Iris pigment epithelial cell (primary cell): ENCODE measurements at places on chromosomes 6 and 20.

- DNase-seq: peak; percentile 4
Observed at GRCh38 chr6:131597446-131597845, 24.4 kb downstream of the ARG1 start.

DNA sequence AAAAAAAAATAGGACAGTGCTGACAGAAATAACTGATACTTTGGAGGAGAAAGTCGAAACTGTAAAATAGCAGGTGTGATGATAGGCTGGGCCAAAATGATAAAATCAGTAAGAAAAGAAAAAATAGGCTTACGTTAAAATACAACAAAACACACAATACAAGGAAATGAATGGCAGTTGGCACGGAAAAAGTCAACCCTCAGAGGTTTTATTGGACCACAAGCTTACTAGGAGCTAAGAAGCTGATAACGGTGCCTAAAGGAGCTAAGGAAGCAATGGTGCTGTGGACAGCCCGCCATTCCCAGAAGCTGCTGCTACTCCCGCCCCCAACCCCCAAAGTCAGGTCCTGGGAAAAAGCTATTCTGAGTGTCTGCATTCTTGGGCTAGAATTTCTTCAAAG is 55.9 kb upstream of the RNF146 start:
- no peak for DNase-seq

DNA sequence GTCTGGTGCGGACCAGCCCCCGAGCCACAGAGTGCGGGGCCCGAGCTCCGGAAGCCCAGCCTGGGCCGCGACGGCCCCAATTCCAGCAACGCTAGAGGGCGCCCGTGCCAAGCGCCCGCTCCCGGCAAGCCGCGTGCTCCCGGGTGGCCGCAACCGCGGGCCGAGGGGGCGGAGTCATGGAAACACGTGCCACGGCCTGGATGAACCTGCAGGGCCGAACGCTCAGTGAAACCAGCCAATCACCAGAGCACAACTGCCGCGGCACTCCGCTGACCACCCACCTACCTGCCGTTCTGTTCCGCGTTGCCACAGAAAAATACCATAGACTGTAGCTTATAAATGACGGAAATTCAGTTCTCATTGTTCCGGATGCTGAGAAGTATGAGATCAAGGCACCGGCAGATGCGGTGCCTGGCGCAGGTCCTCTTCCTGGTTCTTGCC is 85.7 kb upstream of the FOXC1 start:
- DNase-seq: peak; percentile 69

DNA sequence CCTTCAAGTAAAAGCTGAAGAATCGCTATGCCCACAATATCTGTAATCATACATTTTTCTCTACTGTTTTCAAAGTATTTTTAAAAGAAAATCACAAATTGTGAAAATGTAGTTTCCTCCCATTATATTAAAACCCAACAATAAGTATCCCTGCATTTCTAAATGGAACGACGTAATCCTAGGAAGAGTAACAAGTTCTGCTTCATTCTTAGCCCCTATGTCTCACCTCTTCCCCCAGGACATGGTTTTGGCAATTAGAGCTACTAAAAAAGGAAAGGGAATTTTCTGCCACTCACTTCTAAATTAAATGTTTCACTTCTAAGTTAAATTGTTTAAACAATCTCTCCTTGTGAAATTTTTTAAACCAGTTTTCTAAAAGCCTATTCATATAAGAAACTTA is 47.4 kb downstream of the TBPL1 start:
- DNase-seq: no peak

DNA sequence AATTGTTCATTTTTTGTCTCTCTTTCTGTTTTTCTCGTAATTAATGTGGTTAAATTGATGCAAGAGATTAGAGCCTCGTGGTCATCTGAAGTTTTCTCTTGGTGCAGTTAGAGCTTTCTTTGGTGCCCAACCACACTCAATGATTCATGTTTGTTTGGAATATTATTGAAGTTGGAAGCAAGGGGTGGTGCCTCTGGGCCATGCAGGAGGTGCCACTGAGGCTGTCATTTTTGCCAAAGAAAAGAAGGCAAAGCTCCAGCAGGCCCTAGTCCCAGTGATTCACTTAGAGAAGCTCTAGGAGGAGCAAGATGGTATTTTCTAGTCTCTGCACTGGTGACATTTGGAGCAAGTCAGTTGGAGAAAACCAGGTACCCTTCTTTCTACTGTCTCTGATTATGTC is 144.5 kb upstream of the RALGAPA2 start:
- DNase-seq: no peak

DNA sequence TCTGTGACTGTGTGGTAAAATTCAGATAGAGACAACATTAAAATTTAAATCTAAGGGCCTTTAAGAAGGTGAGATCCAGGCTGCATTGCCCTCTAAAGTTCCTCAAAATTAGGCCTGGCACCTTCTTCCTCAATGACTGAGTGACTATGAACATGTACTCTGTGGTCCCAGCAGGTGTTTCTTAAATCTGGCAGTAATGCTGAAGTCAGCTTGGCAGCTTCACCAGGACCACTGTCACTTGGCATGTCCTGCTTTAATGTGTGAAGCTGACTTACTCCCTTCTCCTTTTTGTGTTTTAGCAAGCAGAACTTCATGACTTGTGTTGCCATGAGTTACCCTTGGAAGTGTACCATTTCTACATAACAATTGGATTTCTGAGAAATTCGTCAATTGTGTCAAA is 141.7 kb downstream of the NKAIN2 start:
- DNase-seq: no peak

GRCh38 chr6:19153270-19153980 is 683.7 kb upstream of the ID4 start:
- peak; percentile 17 for DNase-seq

DNA sequence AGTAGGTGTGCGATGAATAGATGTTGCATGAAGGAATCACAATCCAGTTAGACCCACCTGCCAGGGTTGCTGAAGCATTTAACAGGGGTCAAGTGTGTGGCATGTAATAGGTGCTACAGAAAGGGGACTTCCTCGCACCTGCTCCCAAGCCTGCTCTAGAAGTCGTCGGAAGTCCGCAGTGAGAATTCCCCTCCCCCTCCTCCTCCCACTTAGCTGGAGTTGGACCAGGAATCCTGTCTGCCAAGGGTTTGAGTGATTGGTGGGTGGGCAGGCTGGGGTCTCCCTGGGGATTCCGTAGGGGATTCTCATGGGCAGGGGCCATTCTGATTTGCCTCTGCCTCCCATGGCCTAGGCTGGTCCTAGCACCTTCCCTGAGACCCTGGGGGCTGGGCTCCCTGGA is 10.3 kb downstream of the SCRT2 start:
- DNase-seq: no peak

DNA sequence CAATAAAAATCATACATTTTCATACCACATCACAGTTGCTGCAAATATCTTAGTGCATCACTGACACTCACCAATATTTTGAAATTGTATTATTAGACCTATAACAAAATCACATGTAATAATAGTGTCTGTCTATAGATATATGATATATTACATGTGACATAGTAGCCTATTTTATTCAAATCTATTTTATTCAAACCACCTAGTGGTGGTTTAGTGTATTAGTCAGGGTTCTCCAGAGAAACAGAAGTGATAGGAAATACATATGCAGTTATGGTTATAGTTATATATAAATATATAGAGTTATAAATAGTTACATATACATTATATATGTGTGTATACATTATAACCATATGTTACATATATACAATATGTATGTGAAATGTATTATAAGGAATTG is 366.5 kb upstream of the ARID1B start:
- no peak for DNase-seq

- DNase-seq: peak; percentile 74
Observed at GRCh38 chr6:2478200-2478599, 232.8 kb upstream of the GMDS start.

DNA sequence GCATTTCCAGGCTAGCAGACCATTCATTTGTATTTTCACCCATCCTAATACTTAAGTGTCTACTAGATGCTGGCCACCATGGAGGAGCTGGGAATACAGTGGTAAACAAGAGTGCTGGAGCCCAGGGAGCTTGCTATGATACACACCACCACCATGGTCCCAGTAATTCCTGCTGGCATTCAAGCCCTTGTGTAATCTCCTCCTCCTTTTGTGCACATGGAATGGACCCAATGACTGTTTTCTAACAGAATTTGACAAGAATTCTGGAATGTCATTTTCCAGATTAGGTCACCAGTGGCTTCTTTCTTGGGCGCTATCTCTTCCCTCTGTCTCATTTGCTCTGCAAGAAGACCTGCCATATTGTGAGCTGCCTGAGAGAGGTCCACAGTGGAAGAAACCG is 552.0 kb downstream of the C6orf118 start:
- DNase-seq: no peak

- DNase-seq: peak; percentile 41
Observed at GRCh38 chr6:108002365-108003221, 44.6 kb upstream of the SEC63 start.

GRCh38 chr20:48897305-48898010 is 24.1 kb upstream of the ARFGEF2 start:
- DNase-seq: peak; percentile 89

- DNase-seq: peak; percentile 56
Observed at GRCh38 chr20:34112600-34113101, 608 bp upstream of the EIF2S2 start.

GRCh38 chr6:166728884-166729530 is 102.0 kb upstream of the RPS6KA2 start:
- DNase-seq: no peak

GRCh38 chr6:65253041-65253440 is 454.0 kb downstream of the EYS start:
- DNase-seq: no peak

GRCh38 chr6:30530014-30530413 is 26.3 kb downstream of the GNL1 start:
- no peak for DNase-seq

DNA sequence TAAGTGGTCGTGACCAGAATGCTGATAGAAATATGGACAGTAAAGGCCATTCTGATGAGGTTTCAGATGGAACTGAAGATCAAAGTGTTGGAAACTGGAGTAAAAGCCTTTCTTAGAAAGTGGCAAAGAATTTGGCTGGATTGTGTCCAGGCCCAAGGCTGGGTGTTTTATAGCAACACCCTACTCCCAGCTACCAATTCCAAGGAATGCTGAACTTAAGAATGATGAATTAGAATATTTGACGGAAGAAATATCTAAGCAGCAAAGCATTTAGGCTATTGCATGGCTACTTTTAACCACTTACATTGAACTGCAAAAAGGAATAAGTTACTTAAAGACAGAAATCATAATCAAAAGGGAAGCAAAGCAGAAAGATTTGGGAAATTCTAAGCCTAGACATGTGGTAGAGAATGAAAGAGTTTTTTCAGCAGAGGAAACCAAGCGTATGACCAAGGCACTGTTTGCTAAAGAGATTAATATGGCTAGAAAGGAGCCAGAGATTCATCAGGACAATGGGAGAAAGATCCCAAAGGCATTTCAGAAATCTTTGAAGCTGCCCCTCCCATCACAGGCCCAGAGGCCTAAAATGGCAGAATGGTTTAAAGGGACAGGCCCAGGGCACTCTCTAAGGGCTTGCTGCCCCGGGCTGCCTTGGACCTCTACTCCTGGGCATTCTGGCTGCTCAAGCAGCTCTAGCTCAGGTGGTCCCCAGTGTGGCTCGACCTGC is 25.8 kb downstream of the SDHAF4 start:
- DNase-seq: no peak
